ENCODE measurements at places on chromosomes 16 and 17.

DNA sequence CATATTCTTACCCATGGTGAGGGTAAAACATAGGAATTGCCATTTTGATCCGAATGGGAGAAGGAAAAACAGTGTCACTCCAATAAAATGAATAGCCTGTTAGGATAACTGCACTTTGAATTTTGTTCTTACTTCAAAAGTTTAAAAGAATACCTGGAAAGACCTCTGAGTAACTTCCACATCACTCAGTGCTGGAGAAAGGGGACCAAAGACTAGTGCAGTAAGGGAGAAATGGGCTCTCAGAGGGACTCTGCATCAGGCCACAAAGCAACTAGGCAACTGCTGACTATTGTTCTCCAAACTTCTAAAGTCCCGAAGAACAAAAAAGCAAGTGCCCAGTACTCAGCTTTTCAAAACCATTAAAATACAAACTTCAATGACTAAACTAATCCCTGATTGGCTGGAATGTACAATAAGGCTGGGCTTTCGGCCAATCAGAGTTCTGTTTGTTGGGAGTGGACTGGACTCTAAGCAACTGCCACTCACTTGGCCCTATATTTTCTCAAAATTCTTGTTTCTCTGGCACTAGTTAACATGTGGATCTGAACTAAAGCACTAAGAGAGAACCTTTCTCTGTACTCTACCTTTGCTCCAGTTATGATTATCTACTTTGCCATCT, 6.2 kb downstream of the DNAJC7 start:
- no peak for DNase-seq

DNA sequence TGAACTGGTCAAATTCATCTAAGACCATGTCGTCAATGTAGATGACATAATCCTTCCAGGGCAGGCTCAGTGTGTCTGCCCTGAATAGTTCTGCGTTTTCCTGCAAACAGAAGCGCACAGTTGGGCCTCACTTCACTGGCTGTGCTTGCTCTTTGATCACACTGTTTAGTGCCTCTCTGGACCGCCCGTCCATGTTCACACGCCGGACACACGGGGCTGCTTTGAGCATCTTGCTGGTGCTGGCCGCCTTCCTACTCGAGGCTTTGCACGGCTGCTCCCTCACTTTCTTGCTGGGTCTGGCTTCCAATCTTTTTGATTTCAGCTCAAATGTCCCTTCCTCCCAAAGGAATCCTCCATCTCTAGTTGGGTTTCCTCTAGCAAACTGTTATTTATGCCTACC, 37.4 kb downstream of the DNAH17 start:
- DNase-seq: no peak

- DNase-seq: no peak
These were observed 72.5 kb upstream of the AXIN2 start for GRCh38 chr17:65633988-65634387.

DNA sequence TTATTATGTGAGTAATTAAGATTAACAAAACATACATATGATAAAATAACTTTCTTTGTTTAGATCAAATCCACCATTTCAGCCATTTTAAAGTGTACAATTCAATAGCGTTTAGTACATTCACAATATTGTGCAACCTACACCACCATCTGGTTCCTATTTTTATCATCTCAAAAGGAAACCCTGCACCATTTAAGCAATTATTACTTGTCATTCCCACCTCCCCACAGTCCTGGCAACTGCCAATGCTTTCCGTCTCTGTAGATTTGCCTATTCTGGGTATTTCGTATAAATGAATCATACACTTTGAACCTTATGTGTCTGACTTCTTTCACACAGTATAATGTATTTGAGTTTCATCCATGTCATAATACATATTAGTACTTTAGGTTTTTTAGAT, 162.5 kb upstream of the CNTNAP4 start:
- DNase-seq: no peak

- no peak for DNase-seq
These were observed 641 bp downstream of the SBK1 start for GRCh38 chr16:28292731-28293600.

DNA sequence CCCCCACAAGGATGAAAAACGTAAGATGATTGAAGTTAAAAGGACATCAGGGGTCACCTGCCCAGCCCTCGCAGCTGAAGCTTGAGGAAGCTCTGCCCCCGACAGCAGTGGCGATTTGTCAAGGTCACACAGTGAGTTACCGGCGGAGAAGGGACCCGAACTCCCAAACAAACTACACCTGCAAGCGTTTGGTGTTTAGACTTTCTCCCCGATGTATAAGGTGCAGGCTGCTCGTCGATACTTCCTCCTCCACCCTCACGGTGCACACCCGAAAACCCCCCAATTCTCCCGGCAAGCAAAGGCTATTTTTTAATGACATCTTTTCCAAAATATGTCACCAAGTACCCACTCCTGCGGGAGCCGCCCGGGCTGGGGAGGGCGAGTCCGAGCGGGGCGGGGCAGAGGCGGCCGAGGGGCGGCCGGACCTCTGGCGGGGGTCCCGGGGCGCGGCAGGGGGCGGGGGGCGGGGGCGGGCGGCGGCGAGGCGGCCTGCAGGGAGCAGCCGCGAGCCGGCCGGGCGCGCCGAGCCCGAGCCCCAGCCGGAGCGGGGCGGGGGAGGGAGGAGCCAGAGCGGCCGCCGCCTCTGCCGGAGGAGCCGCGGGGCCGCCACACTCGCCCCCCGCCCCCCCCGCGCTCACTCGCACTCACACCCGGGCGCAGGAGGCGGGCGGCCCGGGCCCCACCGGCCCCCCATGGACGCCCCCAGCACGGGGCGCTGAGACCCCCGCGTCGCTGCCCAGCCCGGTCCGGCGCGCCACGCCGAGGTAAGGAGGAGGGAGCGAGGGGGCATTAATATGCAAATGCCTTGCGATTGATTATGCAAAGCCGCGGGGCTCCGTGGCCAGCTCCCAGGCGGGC, at the start of gene THRA:
THRA (plus strand) TSS at position 637 of the 858 bp plus-strand sequence. CDS start 11,524 bp downstream, outside the sequence.
- no peak for DNase-seq

DNA sequence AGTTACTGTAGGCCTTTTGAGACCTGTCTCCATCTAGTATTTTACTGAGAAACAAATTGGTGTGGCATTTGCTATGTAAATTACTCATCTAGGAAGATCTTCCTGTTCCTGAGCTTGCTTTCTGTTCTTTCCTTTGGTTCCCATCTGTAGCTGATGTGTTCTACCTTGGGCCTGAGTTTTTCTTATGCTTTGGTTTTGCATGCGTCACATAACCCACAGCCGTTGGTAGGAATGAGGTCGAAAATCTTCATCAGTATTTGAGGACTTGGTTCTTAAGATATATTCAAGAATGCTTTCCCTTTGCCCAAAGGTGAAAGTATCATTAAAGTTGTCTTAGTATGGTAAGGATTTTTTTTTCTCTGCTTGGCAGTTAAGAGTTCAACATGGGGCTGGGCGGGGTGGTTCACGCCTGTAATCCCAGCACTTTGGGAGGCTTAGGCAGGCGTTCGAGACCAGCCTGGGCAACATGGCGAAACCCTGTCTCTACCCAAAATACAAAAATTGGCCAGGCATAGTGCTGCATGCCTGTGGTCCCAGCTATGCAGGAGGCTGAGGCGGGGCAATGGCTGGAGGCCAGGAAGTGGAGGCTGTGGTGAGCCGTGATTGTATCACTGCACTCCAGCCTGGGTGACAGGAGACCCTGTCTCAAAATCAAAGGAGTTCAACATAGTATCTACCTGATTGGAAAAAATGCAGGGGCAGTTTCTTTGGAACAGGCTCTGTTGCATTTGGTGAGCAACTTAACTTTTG, 28.8 kb downstream of the IST1 start:
- DNase-seq: no peak

GRCh38 chr16:17467923-17468540, 2.7 kb downstream of the XYLT1 start:
- DNase-seq: no peak

DNA sequence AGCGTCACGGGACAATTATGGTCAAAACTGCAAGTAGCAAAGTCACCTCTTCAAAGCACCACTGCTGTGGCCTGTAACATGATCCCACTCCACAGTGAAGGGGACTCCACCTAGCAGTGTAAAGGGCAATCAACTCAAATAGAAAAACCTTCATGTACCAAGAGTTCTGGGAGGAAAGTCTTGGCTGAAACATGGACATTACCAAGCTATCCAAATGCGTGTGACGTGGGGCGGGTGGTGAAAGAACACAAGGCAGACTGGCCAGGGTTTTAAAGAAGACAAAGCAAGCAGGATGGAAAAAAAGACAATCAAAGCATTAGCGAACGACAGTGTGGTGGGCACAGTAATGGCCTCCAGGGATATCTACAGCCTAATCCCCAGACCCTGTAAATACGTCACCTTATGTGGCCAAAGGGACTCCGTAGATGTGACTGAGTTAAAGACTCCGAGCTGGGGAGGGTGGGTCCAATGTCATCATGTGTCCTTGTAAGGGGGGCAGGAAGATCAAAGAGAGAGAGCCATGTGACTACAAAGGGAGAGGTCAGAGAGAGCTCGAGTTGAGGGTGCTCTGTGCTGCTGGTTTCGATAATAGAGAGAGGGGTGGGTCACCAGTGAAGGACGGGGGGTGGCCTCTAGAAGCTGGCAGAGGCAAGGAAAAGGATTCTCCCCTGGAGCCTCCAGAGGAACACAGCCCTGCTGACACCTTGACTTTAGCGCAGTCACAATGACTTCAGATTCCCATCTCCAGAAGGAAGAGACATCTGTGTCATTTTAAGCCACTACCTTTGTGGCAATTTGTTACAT, 6.0 kb downstream of the HSDL1 start:
- no peak for DNase-seq

- no peak for DNase-seq
These were observed 36.1 kb downstream of the RNF112 start for GRCh38 chr17:19447085-19447583.

GRCh38 chr16:68972013-68972412, 128.7 kb downstream of the TANGO6 start:
- peak; percentile 87 for DNase-seq

GRCh38 chr17:3750926-3751325, 27.2 kb downstream of the HASPIN start:
- DNase-seq: no peak

- no peak for DNase-seq
These were observed 118.7 kb upstream of the CDH5 start for GRCh38 chr16:66247516-66248481.

DNA sequence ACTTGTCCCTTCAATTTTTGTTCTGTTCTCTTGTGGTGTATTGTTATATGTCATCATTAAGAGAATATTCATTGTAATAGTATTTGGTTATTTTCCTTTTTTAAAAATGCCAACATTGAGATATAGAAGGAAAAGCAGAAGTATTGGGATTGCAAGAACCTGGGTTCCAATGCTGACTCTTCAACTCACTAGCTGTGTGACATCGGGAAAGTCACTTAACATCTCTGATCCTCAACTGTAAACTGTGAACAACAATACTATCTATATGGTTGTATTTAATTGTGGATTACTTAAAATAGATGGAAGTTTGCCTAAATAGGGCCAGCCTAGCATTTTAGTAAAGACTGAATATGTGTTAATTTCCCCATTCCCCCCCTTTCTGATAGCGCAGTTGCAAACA, 55.8 kb downstream of the TMEM186 start:
- no peak for DNase-seq

Measured in iPS DF 19.7 (cell line).